ENCODE measurements at places on chromosomes 6 and 20.

GRCh38 chr6:110581679-110582078 lies 105.3 kb upstream of the SLC22A16 start:
- DNase-seq: no peak

- DNase-seq: no peak
Measured at GRCh38 chr20:20894753-20895152, 182.3 kb upstream of the RALGAPA2 start.

DNA sequence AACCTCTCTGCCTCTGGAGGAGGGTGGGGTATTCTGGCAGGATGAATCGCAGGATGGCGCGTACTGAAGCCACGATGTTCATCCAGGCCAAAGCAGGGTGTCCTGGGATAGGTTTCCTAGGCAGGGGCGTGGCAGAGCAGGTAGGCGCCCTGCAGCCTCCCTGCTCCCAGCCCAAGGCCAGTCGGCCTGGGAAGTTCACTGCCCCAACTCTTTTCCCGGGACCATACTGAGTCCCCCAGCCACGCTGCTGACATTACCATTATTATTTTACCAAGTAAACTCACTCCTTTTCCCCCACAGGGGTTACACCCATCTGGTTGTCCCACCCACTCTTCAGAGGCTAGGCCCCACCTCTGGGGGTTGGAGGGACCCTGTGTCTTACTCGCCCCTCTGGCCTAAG lies 21.8 kb downstream of the SDCBP2 start:
- DNase-seq: no peak

- DNase-seq: no peak
Measured at GRCh38 chr6:130969791-130970491, 93.1 kb downstream of the EPB41L2 start.

Data from NCI-H226 (cell line).